Karpas-422 (cell line): ENCODE measurements at places on chromosomes 2 and 18. TPM values are rescaled to one million over a fixed set of nuclear protein-coding genes. Genes with fewer than 3 reads are reported as not detected.
A peak's percentile ranks its signal among the peaks of the same experiment; 100 is the strongest.

Gene TRIM43
- total RNA-seq: not detected in 2 replicates

Gene KCNK3
- not detected in 2 replicates for total RNA-seq

Gene KIAA2012
- 0.29 and 0.89 TPM in 2 replicates for total RNA-seq

Gene CUL3
- total RNA-seq: 74.5 and 132 TPM in 2 replicates

Gene TRAPPC12
- 69.1 and 92.5 TPM in 2 replicates for total RNA-seq

Gene REG3A
- not detected in 2 replicates for total RNA-seq

Gene MAP3K19
- not detected in 2 replicates for total RNA-seq

Gene SLC5A7
- not detected in 2 replicates for total RNA-seq

Gene TNFRSF11A
- total RNA-seq: 1.0 and 1.2 TPM in 2 replicates

- no peak for DNase-seq
Observed at GRCh38 chr18:25093141-25093540, 258.8 kb downstream of the ZNF521 start.

DNA sequence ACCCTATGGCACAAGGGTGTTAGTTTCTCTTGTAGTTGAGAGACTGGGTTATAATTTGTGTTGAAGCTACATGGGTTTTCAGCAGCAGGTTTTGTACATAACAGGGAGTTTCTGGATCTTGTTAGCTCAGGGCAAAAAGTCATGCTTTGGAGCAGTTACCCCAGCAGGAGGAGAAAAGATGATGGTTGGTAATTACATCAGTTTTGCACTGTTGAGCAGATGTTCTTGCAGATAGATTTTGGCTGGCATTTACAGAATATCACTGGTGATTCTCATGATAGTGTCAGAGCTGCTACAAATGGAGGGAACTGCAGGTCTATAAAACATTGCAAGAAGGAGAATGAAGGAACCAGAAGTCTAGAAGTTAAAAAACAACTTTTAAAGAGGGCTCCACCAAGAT lies 215.2 kb upstream of the ATP5MC3 start:
- DNase-seq: no peak

GRCh38 chr2:11938196-11938595 lies 191.8 kb downstream of the LPIN1 start:
- no peak for DNase-seq

DNA sequence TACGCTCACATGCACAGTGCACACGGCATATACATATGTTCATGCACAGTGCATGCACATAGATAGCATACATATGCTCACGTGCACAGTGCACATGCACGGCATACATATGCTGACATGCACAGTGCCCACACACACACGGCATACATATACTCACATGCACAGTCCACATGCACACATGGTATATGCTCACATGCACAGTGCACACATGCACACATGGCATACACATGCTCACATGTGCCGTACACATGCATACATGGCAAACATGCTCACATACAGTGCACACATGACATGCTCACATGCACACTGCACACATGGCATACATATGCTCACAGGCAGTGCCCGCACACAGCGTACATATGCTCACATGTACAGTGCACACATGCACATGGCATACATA lies 97.7 kb upstream of the CTDP1 start:
- DNase-seq: no peak

DNA sequence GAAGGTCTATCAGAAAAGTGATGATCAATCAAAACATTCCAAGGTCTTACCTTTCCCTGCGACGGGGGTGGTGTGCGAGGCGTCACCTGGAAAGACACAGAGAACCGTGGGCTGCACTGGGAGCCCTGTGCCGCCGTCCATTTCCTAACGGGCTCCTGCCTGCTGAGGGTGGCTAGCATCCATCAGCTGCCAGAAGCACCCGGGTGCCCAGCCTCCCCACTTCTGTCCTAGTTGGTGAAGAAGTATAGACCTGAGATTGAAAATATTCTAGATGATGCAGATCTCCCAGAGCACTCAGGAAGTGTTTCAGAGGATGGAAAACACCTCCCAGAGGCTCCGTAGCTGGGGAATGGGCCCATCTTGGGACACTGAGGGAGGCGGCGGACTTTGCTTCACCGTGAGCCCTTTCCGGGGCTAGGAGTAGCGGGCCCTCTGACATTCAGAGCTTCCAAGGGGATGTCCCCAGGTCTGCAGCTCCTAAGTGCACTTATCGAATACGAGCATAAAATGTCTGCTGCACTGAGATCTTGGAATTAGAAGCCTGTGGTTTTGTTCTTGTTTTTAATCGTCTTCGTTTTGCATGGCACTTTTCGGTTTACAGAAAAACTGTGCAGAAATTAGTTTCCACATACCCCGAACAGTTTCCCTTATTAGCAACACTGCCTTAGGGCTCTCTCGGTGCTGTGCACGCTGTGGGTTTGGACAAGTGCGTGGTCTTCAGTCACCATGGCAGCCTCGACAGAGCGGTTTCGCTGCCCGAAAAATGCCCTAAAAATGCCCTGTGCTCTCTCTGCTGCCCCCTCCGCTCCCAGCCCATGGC lies 143.5 kb downstream of the MBP start:
- DNase-seq: no peak

DNA sequence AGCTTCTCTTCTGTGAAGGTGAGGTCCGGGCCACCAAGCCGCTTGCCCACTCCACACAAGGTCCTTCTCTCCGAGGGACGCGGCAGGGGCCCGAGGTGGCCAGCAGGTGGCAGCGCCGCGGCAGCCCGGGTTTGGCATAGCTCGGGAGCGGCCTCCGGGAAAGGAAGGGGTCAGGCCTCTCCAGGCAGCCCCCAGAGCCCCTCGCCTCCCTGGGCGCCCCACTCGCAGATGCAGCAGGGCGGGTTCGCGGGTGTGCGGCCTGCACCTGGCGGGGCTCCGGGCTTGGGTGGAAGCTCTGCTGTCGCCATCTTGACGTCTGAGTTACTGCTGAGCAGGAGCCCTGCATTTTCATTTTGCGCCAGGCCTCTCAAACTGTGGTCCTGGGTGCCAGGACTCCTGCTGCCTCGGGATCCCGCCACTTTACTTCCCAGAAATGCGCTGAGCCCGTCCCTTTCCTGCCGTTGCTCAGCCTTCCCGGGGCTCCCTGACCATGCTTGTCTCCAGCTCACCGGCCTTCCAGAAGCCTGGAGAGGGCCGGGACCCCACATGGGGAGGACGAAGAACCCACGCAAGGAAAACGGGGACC lies 18.6 kb upstream of the NCL start:
- DNase-seq: peak; percentile 57

- no peak for DNase-seq
Observed at GRCh38 chr2:46827274-46828134, 88.1 kb downstream of the MCFD2 start.

- no peak for DNase-seq
Observed at GRCh38 chr2:36069074-36069473, 286.5 kb upstream of the CRIM1 start.

DNA sequence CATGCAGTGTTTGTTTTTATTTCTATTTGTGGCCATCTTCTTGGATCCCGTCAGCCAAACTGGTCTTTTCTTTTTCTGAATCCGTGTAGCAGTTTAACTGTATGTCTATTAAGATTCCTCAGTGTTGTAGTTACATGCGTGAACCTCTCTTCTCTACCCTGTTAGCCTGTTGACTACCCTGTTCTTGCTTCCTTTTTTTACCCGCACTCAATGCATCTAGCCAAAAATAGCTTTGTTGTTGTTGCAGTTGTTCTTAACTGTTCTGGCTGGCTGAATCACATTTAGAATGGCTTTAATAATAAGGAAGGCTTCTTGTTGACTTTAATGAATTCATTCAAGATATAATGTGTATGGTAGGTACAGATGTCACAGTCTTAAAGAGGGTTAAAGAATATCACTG lies 137.1 kb downstream of the LCLAT1 start:
- DNase-seq: no peak

GRCh38 chr18:48034651-48035555 lies 104.4 kb upstream of the SMAD2 start:
- no peak for DNase-seq

DNA sequence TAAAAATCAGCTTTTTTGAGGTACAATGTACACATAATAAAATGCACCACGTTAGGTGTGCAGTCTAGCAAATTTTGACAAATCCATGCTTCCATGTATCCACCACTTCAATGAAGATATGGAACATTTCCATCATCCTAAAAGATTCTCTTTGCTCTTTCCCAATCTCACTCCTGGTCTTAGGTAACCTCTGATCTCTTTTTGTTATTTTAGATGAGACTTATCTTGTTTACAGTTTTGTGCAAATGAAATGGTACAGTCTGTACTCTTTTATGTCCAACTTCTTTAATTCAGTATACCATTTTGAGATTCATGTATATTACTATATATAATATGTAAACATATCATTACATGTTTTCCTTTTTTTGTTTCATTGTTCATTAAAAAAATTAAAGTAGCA lies 16.3 kb upstream of the SERPINB5 start:
- no peak for DNase-seq

DNA sequence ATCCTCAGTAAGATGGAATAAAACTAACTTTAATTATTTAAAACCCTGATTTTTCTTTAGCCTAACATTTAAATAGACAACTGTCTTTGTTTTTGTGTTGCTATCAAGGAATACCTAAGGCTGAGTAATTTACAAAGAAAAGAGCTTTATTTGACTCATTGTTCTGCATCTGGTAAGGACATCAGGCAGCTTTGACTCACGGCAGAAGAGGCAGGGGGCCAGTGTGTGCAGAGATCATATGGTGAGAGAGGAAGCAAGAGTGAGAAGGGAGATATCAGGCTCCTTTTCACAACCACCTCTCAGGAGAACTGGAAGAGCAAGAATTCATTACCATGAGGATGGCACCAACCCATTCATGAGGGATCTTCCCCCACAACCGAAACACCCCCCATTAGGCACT lies 64.6 kb upstream of the TFPI start:
- no peak for DNase-seq

DNA sequence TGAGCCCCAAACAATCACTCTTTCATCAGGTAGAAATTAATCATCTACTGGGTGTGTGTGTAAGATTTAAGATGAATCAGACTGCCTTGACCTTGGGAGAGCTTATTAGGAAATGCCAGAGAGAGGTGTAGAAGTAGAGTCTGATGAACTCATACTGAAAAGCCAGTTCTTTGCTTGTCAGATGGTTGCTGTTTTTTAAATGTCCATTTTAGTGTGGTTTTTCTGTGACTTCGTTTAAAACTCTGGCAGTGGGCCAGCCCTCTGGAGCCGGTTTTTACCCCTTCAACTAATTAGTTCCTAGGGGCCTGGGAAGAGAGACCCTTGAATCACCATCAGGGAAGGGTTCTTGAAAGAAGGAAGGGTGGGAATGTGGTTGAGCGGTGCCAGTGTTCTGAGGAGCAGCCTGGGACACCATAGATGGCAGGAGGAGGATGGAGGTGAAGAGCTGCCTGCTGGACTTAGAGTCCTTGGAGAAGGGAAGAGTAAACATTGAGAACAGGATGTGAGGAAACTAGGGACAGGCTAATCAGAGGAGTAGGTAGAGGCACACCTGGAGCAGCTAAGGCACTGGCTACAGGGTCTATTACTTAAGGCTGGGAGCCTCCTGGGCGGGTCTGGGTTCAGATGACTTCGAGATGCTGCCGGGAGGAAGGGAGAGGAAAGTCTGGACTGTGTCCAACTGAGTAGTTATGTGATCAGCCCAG lies 66.1 kb downstream of the LRRFIP1 start:
- no peak for DNase-seq

GRCh38 chr18:51361130-51361860 lies 163.8 kb upstream of the MEX3C start:
- no peak for DNase-seq

DNA sequence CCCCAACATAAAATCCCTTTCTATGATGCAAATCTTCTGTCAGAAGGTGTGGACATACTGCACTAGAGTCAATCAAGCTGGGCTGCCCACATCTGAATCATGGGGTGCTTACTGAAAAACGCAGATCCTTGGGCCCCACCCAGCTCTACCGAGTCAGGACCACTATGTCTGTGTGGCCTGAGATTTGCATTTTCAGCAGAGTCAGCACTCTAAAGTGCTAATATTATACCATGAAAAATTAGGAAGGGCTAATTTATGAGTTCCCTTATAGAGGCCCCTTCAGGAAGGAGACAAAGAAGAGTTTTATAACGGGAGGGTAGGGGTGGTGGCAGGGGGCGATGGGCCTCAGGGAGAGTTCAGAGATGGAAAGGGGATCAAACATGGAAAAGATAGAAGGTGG lies 163.3 kb upstream of the NABP1 start:
- DNase-seq: no peak

GRCh38 chr2:221606424-221606823 lies 34.3 kb upstream of the EPHA4 start:
- no peak for DNase-seq

DNA sequence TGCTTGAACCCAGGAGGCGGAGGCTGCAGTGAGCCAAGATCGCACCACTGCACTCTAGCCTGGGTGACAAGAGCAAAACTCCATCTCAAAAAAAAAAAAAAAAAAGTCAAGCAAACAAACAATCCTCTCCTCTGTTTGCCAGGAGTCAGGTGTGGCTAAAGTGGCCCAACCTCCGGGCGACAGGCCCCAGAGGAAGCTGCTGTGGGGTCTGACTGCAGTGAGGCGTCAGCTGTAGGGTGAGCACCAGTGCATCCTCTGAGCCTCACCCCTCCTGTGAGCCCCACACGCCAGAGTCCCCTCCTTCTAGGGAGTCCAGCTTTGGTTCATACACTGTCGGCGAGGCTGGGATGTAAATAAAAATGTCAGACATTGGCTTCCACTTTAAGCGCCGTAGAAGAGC lies 76.5 kb upstream of the HS6ST1 start:
- DNase-seq: no peak

DNA sequence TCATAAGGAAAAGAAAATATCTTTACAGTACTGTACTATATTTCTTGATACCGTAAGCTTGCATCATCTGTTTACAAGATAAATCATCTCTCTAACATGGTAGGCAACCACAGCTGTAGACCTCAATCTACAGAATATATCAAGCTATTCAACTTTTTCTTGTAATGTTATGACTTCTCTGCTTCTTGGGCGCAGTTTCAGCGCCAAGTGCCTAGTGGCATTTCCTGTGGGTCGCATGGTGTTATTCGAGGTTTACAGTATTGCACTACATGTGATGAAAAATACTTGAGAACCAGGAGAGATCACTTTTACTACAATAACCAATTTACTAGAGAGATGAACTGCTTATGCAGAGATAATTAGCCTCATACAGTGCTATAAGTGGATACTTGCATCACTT lies 34.0 kb upstream of the SESTD1 start:
- DNase-seq: no peak
